Cortex of kidney (tissue), 1 donor: ENCODE measurements at places on chromosomes 6 and 20.

GRCh38 chr6:104459543-104459942, 400.2 kb downstream of the HACE1 start:
- no peak for DNase-seq

DNA sequence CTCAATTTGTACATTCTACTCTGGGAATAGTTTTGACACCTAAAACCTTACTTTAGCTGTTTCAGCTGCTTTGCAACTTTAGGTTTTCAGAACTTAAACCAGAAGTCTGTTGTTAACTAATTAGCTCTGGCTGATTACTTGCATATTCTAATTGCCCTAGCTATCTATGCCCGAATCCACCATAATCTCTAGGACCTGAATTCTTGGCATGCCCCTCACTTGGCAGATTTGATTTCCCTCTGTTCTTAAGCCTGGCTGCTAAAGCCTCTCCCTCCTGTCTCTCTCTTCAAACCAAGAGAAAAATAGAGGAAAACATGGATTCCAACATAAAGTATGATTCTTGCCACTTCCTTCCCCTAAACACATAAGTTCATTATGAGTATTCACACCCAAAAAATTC, 35.0 kb upstream of the LIN28B start:
- no peak for DNase-seq

- no peak for DNase-seq
Measured at GRCh38 chr6:50278663-50279062, 228.9 kb upstream of the DEFB112 start.

DNA sequence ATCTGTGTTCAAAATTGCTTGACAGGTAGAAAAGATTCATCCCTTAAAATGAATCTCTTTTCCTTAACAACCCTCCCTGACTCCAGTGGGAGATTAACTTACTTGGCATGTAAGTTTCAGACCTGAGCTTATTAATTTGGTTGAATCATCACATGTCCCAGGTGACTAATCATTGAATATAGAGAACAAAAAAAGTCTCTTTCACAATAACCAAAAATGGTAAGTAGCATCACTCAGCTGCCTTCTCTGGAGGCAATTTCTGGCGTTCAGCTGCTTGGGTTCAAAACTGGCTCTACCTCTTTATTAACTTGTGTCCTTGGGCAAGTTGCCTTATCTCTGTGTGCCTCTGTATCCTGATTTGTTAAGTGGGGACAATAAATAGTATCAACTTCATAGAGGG, 2.9 kb downstream of the C6orf141 start:
- DNase-seq: no peak

GRCh38 chr20:49615401-49616153, 47.6 kb upstream of the PTGIS start:
- no peak for DNase-seq

GRCh38 chr20:21033817-21034216, 72.3 kb downstream of the LINC00237 start:
- DNase-seq: no peak

DNA sequence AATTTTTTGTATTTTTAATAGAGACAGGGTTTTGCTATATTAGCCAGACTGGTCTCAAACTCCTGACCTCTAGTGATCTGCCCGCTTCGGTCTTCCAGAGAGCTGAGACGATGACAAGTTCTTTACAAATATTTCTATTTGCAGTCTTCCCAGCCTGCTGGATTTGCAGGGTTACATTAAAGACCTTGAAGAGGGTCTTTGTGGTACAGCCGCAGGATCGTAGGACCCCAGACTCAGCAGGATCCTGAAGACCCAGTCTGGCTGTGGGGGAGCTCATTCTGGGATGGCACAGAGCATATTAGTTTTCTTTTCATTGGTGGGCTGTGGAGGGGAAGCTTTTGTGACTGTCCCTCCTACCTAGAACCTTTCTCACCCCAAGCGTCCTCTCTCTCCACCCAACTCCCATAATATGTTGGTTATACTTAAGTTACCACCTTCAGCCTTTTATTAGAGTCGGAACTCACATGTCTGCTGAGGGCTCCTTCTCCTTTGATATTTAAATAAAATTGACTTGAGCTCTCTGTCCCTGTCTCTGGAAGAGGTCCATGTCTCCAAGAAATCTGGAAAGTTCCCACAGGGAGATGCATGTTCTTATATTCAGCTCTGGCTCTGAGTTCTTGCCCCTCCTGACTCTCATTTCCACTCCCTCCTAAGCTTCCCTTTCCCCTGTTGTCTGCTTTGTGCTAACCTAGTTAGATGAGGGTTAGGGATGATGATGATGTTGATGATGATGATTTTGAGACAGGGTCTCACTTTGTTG, 72.0 kb downstream of the TIAM2 start:
- no peak for DNase-seq

DNA sequence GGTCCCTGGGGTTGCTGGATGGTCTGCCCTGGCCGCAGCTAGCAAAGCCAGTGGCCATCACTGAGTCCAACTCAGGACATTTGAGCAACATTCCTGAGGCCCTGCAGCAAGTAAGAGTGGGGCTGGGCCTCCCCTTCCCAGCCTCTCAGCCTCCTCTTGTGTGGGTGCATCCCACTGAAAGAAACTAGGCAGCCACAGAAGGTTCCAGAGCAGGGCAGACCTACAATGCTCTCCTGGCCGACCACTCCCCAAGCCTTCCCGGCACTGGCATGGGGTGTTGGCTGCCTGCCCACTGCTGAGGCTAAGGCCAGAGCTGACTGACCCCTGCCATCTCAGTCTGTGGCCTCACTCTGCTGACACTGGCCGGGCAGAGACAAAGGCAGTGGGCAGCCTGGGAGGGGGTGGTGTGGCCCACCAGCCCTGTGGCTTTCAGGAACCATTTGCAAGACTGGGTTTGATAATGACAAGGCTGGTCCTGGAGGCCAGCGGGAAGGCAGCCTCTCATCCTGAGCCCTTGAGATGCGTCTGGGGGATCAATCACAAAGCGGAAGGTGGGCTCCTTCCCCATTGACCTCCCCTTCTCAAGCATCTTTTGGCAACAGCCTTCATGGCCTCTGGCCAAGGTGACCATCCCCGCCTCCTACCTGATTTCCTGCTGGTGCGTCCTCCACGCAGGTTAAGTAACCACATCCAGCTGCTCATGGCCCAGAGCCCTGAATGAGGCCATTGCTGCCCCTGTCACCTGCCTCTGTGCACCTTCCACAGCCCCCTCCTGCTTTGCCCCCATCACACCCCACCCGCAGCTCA, 9.6 kb downstream of the DLGAP4 start:
- DNase-seq: no peak

DNA sequence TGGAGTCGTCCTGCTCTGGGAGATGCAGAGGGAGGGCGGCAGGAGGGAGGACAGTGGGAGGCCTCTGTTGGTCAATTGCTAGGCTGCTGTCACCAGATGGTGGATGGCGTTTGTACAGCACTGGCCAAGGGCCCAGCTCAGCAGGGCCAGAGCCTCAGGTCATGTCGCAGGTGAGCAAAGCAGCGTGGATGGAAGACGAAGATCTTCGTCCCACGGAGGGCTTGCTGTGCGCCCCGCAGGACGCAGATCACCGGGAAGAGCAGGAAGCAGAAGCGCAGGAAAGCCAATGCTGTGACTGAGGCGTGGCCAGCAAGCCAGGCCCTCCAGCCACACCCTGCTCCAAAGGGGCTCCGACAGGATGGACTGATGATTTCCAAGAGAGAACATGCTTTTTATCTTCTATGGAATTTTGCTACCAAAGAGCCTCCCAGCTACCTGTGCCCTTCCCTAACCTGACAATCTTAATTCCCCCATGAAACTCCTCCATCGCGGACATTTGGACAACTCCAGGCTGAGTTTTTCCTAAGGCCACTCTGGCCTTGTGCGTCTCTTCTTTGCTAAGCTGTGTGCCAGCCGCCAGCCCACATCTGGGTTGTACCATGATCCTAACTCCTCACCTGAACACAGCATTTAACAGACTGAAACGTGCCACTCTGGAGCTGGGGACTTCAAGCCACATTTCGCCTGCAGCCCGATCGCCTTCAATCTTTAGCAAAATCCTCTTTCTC, 3.5 kb upstream of the SLCO4A1 start:
- DNase-seq: no peak
